ENCODE measurements at places on chromosomes 13 and 19.

DNA sequence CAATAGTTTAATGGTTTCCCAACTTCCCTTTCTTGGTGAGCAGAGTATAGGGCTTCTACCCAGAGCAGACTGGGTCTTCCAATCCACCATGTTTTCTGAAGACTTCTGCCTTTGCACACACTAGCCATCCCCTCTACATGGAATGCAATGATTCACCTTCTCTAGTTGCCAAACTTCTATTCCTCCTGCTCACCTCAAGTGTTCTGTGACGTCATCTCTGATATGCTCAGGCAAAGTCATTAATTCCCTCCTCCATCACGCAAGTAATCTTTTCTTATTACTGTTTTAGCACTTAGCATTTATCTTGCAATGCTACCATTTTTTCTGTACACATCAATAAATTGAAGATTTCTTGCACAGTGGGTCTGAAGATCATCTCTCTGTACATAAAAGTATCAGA, 174.2 kb downstream of the RBM26 start:
- no peak for DNase-seq

GRCh38 chr13:113999618-113999910, 25.7 kb upstream of the C13orf46 start:
- no peak for DNase-seq

DNA sequence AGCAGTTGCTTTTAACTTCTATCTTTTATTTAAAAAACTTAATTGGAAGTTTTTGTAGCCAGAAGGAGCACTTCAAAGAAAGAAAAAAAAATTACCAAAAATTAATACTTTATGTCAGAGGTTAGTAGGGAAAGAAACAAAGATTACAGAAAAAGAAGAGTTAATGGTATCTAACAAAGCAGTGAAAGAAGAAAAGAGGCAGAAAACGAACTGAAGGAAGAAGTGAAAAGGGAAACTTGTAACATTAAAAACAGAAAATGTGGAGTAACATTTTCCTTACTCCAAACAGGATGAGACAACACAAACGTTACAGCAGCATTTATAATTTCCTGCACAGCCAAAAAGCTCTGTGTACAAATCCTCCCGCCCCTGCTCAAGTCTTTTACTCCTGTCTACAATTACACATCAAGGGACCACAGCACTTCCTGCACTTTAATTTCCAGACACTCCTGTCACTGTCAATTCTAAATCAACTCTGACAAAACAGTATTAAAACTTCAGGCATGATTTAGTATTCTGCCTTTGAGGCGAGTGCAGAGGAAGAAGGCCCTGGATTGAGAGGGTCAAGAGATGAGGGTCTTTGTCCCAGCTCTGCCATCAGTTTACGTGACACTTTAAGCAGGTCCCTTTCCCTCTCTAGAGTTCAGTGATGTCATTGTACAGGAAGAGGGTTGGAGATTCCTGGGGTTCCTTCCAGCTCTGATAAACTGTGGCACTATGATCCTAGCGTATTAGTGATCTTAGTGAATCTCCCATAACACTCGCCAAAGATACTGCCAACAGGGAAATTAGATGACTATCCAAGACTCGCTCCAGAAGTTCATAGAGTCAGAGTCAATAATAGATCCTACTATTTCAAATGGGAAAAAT, 53.2 kb upstream of the LSM14A start:
- DNase-seq = no peak

DNA sequence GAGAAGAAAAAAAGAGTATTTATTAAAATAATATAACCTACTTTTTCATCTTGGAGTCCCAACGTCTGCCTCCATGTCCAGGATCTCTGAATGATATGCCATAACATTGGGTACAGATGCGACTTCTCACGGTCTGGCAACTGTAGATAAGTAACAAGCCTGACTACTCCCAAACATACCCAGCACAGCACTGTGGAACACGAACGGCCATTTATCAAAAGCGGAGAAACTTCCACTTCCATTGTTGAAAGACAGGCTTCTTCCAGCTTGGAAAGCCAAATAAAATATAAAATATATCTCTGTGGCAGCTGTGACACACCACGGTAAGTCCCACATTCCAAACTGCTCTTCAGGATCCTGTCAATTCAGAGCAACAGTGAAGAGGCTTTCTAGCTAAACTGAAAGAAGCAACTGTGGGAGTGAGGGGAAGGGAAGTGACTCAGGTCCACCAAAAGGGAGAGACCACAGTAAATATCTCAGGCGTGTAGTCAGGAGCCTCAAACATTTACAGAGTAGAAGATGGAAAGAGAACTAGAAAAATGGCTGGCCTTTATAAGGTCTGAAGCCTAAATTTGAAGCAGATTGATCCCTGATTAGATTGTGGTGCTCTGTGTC, 331.7 kb downstream of the LIG4 start:
- no peak for DNase-seq
